ENCODE measurements at places on chromosomes 12 and 14. TPM values are rescaled to one million over a fixed set of nuclear protein-coding genes. Genes with fewer than 3 reads are reported as not detected.
A peak's percentile ranks its signal among the peaks of the same experiment; 100 is the strongest.

DNA sequence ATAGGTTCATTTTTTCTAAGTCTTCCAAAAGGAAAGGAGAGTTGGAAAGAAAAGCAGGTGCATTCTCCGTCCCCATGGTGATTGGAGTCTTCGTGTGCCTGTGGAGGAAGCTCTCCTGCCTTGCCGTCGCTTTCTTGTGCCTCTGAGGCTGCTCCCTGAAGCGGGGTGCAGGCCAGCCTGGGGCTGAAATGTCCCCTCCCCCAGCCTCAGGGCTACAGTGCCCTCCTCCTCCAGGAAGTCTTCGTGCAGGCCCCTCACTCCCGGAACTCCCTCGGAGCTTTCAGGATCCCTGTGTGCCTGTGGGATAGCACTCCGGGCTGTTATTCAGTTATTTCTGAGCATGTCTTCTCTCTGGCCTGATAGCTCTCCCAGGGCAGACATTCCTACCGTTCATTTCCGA is 569.2 kb downstream of the VRK1 start:
- DNase-seq, result no peak
- no peaks in the 10 kb centered on the region for H3K27me3 ChIP-seq
- no peaks in the 10 kb centered on the region for H3K4me1 ChIP-seq

- H3K36me3 ChIP-seq, result no peaks in the 10 kb centered on the region
- no peaks in the 10 kb centered on the region for H3K27me3 ChIP-seq
- H3K4me3 ChIP-seq, result peak overlapping the region; percentile 74
- peak overlapping the region; percentile 75 for H3K27ac ChIP-seq
- no peaks in the 10 kb centered on the region for H3K4me1 ChIP-seq
Observed at GRCh38 chr12:117189725-117190209, 503 bp downstream of the FBXO21 start.

GRCh38 chr12:106315523-106315922 is 13.0 kb downstream of the TCP11L2 start:
- no peak overlapping the region for H3K27ac ChIP-seq
- no peak overlapping the region for H3K4me3 ChIP-seq
- DNase-seq, result no peak
- H3K36me3 ChIP-seq, result no peaks in the 10 kb centered on the region
- H3K4me1 ChIP-seq, result no peaks in the 10 kb centered on the region

DNA sequence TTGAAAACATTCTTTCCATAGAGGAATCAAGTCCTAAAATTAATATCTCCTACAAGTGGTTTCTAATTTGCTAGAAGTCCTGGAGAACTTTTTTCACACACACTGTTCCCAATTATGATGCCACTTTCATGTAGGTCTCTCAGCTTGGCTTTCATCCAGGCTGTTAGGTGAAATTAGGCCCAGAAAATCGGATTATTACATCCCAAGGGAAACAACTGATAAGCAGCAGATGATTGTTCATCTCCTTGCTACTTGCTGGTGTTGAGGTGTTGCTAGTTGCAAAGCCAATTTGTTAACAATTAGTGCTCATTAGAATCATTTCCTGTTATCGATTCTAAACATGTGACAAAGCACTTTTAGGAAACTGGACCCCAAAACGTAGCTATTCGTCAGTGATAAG is 248.0 kb downstream of the PDZRN4 start:
- no peak overlapping the region for H3K27ac ChIP-seq
- H3K4me1 ChIP-seq, result no peaks in the 10 kb centered on the region
- no peak for DNase-seq
- H3K36me3 ChIP-seq, result no peaks in the 10 kb centered on the region
- H3K4me3 ChIP-seq, result no peak overlapping the region
- H3K27me3 ChIP-seq, result no peaks in the 10 kb centered on the region

- no peaks in the 10 kb centered on the region for H3K27me3 ChIP-seq
- H3K4me3 ChIP-seq, result no peak overlapping the region
- H3K36me3 ChIP-seq, result no peaks in the 10 kb centered on the region
- H3K27ac ChIP-seq, result no peak overlapping the region
Observed at GRCh38 chr14:80933282-80933681, 8.3 kb downstream of the CEP128 start.

- no peak overlapping the region for H3K27ac ChIP-seq
- no peak for DNase-seq
- H3K27me3 ChIP-seq, result no peaks in the 10 kb centered on the region
- no peak overlapping the region for H3K4me3 ChIP-seq
- no peaks in the 10 kb centered on the region for H3K36me3 ChIP-seq
- no peaks in the 10 kb centered on the region for H3K4me1 ChIP-seq
Observed at GRCh38 chr12:74365178-74365964, 172.3 kb upstream of the ATXN7L3B start.

DNA sequence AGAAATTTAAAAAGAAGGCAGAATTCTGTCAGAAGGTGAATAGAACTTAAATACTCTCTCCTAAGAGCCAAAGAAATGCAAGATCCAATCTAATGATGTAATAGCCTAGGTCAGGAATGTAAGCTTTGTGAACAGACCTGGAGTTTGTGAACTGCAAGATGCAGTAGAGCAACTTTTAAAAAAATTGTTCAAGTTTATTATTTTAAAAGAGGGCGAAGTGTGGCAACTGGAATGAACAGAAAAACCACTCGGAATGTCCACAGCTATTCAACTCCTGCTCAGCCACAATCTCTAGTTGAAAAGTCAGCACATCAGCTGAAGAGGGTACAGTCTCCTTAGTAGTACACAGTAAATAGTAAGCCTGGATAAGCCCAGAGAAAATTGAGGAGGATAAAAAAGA is 228.8 kb downstream of the PPFIA2 start:
- DNase-seq, result no peak
- H3K27me3 ChIP-seq, result no peaks in the 10 kb centered on the region
- H3K4me1 ChIP-seq, result no peaks in the 10 kb centered on the region
- no peaks in the 10 kb centered on the region for H3K36me3 ChIP-seq
- no peak overlapping the region for H3K4me3 ChIP-seq
- H3K27ac ChIP-seq, result no peak overlapping the region

GRCh38 chr12:115811929-115812328 is 465.6 kb downstream of the MED13L start:
- H3K4me1 ChIP-seq, result no peaks in the 10 kb centered on the region
- H3K36me3 ChIP-seq, result no peaks in the 10 kb centered on the region
- no peak overlapping the region for H3K27ac ChIP-seq
- DNase-seq, result peak; percentile 25
- H3K4me3 ChIP-seq, result no peak overlapping the region
- no peaks in the 10 kb centered on the region for H3K27me3 ChIP-seq

DNA sequence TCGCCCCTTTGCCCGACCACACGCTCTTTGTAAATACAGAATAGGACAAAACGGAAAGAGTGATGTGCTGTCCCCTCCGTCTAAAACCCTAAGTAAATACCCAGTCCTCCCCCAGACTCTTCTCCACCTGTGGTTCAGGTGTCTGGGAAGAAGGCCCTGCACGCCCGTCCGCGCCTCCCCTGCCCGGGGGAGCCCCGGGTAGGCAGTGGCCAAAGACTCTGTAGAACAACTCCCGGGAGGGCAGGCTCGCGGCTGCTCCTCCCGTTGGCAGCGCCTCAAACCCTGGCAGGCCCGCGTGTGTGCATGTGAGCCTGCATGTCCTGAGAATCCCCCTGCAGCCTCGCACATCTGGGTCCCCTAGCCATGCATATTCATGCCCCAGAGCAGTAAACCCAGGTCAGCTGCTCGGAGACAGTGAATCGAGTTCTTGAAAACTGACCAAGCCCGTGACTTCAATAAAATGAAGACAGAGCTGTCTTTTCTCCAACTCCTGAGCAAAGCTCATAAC is 165.8 kb downstream of the MON2 start:
- H3K27ac ChIP-seq, result peak overlapping the region; percentile 83
- no peaks in the 10 kb centered on the region for H3K27me3 ChIP-seq
- peak overlapping the region; percentile 43 for H3K4me3 ChIP-seq
- peaks cover 3% of the 10 kb centered on the region for H3K4me1 ChIP-seq
- DNase-seq, result peak; percentile 61
- H3K36me3 ChIP-seq, result no peaks in the 10 kb centered on the region

DNA sequence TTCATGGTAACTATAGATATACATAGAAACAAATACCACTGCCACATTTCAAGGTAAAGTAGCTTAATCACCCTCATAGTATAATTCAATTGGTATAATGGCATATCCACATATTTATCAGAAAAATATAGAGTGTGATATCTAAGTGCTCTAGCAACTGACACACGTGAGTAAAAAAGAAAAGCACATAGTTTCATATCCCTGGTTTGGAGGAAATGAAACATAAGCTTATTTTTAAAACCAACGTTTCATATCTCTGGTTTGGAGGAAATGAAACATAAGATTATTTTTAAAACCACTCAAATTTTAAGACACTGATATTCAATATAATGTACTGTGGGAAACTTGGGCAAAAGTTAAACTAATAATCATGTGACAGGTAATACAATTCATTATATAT is 2.1 kb downstream of the OR6C70 start:
- H3K27ac ChIP-seq, result no peak overlapping the region
- H3K4me3 ChIP-seq, result no peak overlapping the region
- H3K36me3 ChIP-seq, result no peaks in the 10 kb centered on the region
- no peak for DNase-seq

GRCh38 chr12:108905725-108906124 is 25.8 kb downstream of the DAO start:
- H3K27ac ChIP-seq, result no peak overlapping the region
- H3K4me3 ChIP-seq, result no peak overlapping the region
- H3K36me3 ChIP-seq, result no peaks in the 10 kb centered on the region
- no peak for DNase-seq
- H3K4me1 ChIP-seq, result no peaks in the 10 kb centered on the region

DNA sequence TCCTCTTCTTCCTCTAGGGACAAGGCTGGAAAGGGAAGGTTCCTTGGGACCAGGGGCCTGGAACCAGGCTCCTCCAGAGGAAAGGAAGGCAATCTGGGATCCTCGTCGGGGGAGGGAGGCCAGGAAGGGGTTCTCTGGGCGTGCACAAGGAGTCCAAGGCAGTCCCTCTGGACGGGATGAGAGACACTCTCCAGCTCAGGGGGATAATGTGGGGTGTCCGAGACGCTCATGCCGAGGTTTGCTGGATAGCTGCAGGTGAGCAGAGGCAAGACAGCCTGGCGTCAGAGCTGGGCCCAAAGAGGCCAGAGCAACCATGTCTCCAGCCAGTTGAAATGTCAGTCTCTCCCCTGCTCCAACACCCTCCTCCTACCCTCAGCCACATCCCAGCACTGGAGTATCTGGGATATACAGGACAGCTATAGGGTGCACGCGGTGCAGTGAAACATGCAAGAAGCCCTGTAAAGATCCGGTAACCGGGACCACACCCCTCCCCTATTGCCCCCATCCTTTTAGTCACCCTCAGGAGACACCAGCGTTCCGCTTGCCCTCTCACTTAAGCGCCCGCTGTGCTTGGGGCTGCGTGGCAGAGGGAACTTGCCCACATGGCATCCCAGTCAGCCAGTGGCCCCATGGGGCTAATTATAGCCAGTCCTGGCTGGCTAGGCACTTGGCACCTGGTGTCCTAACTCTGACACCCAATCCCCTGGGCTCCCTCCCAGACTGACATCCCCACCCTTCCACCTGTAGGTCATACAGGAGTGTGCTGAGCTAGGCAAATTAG is at the start of gene KLHL33:
Gene KLHL33, minus strand, starts transcription at position 585 of the 781 bp plus-strand sequence. Its CDS starts 355 bp downstream, at position 230.
- H3K4me3 ChIP-seq, result peak within 1 kb of the TSS; percentile 28
- H3K27ac ChIP-seq, result peak within 1 kb of the TSS; percentile 76
- H3K4me1 ChIP-seq, result no peaks in the 10 kb centered on the region
- no peaks in the 10 kb centered on the region for H3K27me3 ChIP-seq

DNA sequence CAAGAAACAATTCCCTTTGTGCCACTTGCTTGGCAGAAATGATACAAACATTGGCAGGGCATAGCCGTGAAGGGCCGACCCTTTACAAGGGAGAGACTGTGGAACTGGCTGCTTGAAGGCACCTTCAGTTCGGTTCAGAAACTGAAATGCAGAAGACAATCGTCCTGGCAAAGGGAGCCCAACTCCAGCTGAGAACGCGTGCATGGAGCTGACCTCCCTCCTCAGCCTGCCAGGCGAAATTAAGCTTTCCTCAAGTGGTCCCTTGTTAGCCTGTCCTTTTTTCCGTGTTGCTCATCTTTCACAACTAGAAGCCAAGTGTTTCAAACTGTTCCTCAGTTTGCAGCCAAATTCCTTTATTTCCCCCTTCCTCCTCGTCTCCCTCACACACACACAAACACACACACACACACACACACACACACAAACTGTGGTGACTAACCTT is 8.1 kb downstream of the LGR5 start:
- no peak overlapping the region for H3K4me3 ChIP-seq
- no peaks in the 10 kb centered on the region for H3K36me3 ChIP-seq
- H3K4me1 ChIP-seq, result no peaks in the 10 kb centered on the region
- no peak overlapping the region for H3K27ac ChIP-seq
- no peak for DNase-seq

DNA sequence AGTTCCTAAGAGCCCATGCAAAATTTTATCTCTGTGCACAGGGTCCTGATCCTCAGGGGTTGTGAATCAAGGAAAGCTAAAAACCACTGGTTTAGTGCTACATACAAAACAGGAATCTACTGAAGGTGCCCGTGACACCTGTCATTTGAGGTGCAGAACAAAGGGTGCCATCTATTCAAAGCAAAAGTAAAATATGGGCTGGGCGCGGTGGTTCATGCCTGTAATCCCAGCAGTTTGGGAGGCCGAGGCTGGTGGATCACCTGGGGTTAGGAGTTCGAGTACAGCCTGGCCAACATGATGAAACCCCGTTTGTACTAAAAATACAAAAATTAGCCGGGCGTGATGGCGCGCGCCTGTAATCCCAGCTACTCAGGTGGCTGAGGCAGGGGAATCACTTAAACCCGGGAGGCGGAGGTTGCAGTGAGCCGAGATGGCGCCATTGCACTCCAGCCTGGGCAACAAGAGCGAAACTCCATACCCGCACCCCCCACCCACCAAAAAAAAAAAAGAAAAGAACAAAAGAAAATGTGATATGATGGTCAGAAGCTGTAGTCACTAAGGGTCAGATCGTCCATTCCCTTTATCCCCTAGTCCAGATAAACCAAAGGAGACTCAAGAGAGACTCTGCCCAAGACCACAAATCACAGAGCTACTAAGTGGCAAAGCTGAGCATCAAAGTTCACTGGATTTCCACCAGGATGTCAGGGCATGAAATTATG is 3.4 kb downstream of the PPTC7 start:
- no peak for DNase-seq
- no peak overlapping the region for H3K4me3 ChIP-seq
- peaks cover 11% of the 10 kb centered on the region for H3K4me1 ChIP-seq
- no peaks in the 10 kb centered on the region for H3K36me3 ChIP-seq

DNA sequence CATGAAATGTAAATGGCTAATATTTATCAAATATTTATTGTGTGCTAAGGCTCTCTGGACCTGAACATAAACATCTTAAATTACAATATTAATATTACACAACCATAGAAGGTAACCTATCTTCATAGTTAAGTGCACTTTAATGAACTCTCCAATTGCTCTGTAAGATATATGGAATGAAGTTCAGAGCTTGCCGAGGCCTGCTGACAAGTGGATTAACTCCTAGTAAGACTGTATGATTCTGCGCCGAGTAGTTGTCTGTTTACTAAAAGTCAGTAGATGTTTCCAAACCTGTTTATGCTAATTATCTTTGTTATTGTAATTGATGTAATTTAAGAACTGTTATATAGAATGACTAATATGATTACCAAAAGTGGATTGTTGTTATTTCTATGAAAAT is 77.2 kb downstream of the PTPRR start:
- H3K36me3 ChIP-seq, result no peaks in the 10 kb centered on the region
- no peaks in the 10 kb centered on the region for H3K4me1 ChIP-seq
- H3K27ac ChIP-seq, result no peak overlapping the region

Gene SDS
- total RNA-seq, result not detected

Gene KIF26A
- 10.5 TPM for total RNA-seq

Gene GSKIP
- total RNA-seq, result 11.5 TPM

Gene KLRD1
- total RNA-seq, result 3.2 TPM

Gene KRT3
- total RNA-seq, result not detected

Gene CLEC9A
- not detected for total RNA-seq

Data from uterus (tissue), 4 donors.